Glomerular endothelial cell (primary cell): ENCODE measurements at places on chromosomes 5 and 9. TPM values are rescaled to one million over a fixed set of nuclear protein-coding genes. Genes with fewer than 3 reads are reported as not detected.

GRCh38 chr5:78765756-78766411, 117.3 kb upstream of the LHFPL2 start:
- no peak for DNase-seq

DNA sequence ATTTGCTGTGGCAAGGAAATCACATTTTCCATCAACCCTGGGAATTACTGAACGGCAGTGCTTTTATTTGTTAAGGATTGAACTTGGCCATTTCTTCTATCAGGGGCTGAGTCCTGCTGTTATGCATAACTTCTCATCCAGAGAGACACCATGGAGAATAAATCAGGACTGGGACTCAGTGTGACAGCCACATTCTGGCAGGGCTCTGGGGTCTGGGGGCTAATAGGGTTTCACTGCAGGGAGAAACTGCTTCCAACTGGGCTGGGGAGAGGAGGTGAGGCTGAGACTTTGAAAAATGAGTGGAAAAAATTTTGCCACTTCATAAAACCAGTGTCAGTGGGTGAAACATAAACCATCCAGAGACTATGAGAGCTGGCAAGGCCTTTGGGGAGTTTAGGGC, 95.7 kb upstream of the ALDH1B1 start:
- no peak for DNase-seq

- no peak for DNase-seq
These were observed 90.3 kb upstream of the ZNF462 start for GRCh38 chr9:106772523-106773290.

DNA sequence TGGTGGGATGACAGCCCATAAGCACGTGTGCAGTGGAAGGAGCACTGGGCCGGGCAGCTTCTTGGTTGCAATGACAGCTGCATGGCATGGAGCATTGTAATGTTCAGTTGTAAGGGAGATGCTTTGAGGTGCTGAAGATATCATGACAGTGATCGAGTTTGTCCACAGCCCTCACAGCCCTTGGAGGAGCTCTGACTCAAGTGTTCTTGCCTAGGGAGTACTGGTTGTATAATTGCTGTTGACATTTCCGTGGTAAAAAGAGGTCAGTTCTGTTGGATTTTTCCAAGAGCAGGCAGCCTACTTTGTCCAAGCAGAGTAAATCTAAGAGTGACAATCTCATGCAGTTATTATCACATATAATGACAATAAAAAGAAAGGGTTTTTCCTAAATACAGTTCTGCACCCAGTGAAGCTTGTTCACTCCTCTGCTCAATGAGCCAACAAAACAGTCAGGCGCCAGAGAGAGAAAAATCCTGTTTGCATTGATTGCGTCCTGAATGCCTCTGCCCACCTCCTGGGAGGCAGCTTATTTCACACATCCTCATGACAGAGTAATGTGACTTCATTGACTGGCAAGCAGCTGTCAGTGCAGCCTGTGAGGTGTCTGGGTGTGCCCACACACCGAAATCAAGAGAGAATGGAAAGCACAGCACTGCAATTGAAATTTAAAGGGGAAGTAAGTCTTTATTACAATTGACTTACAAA, 248.0 kb downstream of the NTRK2 start:
- no peak for DNase-seq

ST8SIA4 gene
- total RNA-seq = 1.6 and 3.9 TPM in 2 replicates
